ENCODE measurements at places on chromosomes 5 and 9.
A peak's percentile ranks its signal among the peaks of the same experiment; 100 is the strongest.

DNA sequence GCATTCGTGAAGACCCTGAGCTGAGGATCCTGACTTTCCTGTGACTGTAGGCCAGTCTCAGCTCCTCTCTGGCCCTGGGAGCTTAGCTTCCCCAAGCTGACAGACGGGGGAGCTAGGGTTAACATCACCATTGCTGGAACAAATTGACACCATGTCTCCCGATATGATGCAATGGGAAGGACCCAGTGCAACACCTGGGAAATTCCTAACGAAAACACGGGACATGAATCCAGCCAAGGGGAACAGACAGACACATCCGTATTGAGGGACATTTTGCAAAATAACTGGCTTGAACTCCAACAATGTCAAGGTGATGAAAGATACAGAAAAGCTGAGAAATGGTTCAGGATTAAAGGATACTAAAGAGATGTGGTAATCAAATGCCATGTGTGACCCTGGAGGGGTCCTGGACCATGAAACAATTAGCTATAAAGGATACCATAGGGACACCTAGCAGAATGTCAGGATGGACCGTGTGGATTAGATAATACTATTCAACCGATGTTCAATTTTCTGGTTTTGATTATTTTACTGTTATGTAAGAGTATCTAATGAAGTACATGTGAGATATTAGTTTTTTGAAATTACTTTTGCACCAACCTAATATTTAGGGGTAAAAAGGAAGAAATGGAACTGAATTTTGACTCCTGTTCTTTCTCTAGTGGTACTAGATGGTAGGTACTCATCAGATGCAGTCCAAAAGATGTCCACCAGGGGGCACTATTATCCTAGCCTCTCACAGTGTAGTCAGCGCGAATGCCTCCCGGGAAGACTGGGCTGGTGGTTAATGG lies 52.7 kb downstream of the NDST1 start:
- DNase-seq, result peak; percentile 53

DNA sequence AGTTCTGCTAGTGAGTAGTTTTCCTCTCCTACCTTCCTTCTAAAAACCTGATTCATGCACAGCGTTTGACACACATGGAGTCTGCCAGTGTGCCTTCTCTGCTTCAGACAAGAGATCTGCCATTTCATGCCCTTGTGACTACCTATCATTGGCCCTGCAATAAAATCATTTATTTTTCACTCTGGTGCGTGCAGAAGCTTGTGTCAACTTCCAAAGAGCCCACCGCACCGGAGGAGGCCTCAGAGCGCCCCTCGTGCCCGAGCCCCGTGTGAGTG lies 13.7 kb downstream of the HNRNPH1 start:
- no peak for DNase-seq

DNA sequence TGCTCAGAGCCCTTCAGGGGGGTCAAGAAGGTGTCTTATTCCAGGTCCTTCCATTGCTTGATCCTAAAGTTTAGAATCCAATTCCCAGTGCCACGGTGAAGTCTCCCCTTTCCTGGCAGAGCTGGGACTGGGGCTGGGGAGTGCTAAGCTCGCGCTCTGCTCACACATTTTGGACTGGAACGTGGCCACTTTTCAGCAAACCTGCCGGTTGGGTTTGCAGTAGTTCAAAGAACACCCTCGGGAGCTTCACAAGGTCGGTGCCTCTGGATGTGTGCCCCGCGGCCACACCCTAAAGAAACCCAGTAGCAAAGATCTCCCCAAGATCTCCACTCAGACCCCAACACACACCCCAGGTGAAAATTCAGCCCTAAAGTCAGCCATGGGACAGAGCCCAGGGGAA lies at the start of gene C9orf152:
TSS of gene C9orf152 (minus strand) at position 129 of the 400 bp plus-strand sequence. CDS start 580 bp downstream, outside the sequence.
- DNase-seq, result no peak

GRCh38 chr9:132919614-132920268 lies 24.7 kb downstream of the TSC1 start:
- no peak for DNase-seq

GRCh38 chr9:77769246-77769645 lies 121.1 kb upstream of the GNA14 start:
- no peak for DNase-seq

GRCh38 chr9:89187541-89187940 lies 8.9 kb upstream of the SHC3 start:
- DNase-seq, result no peak

DNA sequence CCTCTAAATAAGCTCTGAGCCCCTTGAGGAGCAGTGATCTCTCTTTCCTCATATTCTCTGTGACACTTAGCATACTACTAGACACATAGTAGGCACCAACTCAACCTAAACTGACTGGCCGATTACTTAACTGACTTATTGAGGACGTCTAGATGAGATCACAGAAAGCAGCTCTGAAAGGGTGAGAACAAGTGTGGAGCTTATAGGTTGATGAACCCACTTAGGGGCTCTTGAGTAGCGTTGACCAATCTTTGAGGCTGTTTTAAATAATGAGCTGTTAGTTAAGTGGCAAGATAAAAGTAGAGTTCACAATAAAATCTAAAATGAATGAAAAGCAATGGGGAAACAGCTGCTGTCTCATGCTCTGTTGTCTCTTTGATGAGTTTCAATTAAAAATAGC lies 124.7 kb upstream of the TNPO1 start:
- DNase-seq, result no peak

GRCh38 chr5:160434022-160434531 lies 12.4 kb downstream of the PTTG1 start:
- DNase-seq, result no peak

GRCh38 chr5:81428861-81429260 lies 34.9 kb upstream of the ACOT12 start:
- DNase-seq, result no peak

DNA sequence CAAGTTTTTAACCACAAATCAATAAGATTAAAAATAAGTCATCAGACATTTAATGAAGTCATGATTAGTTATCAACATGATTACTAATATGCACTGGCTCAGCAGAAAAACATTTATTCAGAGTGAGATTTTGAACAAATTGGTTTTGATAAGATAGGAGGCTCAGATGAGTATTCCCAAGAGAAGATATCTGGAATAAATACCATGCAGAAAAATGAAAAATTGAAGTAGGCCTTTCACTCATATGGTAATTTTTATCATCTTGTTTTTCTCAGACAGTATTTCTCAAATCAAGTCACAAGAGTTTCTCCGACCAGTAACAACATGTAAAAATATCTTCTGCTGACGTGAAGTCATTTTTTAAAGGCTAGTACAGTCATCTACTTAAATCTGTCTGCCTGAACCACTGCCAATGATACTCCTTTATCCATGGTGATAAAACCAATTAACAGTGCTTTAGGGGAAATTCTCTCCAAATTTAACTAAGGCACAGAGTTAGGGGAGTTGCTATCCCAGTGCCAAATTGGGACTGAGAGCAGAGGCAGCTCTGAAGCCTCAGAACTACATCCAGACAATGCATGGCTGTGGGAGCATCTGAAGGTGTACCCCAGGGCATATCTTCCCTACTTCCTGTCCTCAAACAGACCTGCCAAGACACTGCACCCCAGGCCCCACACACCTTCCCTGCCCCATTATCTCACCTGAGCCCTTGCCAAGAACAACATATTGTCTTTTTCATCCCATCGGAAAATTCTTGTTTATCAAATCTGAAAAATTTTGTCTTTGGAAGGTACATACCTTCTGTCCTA lies 105.5 kb upstream of the TSLP start:
- DNase-seq, result no peak

GRCh38 chr5:16937503-16938161 lies 1.5 kb upstream of the MYO10 start:
- DNase-seq, result no peak

DNA sequence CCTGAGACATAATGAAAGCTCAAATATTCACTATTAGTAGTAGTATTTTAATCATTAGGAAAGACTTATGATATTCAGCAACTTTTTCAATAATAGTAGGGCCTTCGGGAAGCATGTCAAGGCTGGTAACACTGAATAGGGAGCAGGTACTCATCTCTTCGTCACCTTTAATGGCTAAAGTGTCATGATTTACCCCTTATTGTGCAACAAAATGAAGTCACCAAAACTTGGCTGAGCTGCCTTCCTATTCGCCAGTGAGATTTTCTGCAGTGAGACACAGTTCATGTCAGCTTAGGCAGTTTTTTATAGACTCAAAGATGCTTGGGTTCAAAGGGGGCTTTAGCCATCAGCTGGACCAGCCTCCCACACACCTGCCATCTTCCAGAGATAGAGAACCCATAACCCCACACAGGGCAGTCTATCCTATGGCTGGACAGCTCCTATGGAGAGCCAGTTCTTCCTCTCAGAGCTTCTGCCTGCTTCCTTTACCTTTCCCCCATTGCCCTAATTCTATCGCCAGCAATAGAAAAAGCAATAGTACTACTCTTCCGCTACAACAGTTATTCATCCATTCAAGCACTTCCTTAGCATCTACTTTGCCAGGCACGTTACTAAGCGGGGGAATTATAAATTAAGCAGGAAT lies 2.3 kb upstream of the CPLX2 start:
- no peak for DNase-seq

GRCh38 chr5:148875205-148875875 lies 48.9 kb downstream of the ADRB2 start:
- DNase-seq, result no peak

DNA sequence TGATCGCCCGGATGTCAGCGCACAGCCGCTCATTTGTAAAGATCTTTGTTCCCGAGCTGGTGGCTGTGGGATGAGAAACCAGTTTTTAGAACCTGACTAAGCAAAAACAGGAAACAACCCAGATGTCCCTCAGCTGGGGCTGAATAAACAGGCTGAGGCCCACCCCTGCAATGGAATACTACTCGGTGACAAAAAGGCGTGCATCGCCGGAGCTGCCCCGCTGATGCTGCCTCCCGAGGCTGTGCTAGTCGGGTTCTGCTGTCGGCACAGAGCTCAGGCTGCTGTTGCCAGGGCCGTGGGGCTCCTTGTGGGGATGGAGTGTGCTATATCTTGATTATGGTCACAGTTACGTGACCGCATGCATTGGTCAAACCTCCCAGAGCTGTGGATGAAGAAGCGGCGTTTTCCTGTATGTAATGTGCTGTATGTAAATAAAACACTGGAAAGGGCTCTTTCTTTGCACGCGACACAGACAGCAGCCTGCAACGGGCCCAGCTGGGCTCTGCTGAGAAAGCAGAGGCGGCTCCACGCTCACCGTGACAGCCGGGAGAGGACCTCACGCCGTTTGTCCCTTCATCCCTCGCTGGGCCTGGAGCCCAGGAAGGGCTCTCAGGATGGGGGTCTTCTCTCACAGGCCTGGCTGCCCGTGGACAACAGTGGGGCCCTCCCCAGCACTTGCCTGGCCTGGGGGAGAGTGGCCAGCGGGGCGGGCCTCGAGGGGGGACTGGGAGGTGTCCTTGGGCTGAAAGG lies 51.5 kb upstream of the RNU6ATAC start:
- no peak for DNase-seq

- no peak for DNase-seq
These were observed 56.6 kb downstream of the SLC36A1 start for GRCh38 chr5:151504006-151504405.

DNA sequence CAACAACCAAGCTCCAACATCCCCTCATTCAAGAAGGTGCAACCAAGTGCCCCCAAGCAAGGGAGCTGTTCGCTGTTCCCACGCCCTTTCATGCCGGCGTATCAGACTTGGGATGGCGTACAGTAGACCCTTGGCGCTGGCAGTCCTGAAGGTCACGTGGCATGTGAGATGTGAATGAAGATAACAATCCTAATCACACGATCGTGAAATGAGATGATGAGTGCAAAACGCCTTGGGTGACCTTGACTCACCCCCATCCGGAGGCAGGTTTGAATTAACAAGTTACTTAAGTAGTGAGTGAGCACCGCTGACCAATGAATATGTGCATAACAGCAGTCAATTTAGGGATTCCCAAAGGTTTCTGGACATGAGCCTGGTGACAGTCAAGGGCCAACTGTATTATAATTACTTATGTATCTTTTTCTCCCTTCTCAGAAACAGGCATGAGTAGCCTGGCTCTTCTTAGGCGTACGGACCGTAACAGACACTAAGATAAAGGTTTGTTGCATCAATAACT lies 150.2 kb downstream of the TTLL11 start:
- no peak for DNase-seq

GRCh38 chr9:74666625-74667316 lies 169.6 kb downstream of the RORB start:
- DNase-seq, result no peak

- DNase-seq, result no peak
These were observed 31.1 kb downstream of the PCSK5 start for GRCh38 chr9:75921391-75922127.

DNA sequence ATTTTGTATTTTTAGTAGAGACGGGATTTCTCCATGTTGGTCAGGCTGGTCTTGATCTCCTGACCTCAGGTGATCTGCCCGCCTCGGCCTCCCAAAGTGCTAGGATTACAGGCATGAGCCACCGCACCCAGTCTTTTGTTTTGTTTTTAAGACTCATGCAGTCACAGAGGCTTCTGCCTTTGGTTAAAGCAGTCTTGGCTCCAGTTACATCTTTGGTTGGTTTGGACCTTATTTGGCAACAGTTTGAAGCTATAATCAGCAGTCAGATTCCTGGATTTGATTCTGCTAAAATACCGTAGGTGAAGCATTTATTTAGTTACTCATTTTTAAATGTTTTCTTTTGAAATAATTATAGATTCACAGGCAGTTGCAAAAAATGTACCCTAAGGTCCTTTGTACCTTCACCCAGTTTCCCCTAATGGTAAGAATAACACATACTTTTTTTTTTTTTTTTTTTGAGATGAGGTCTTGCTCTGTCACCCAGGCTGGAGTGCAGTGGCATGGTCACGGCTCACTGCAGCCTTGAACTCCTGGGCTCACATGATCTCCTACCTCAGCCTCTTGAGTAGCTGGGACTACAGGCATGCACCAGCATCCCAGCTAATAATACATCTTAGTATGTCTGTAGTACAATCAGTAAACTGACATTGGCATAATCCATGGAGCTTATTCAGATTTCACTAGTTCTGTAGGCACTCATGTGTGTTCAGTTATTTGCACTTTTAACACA lies 15.7 kb downstream of the USP20 start:
- no peak for DNase-seq

GRCh38 chr5:14059810-14060209 lies 83.3 kb upstream of the TRIO start:
- DNase-seq, result no peak
